ENCODE measurements at places on chromosomes 3 and 15.
A peak's percentile ranks its signal among the peaks of the same experiment; 100 is the strongest.

GRCh38 chr3:143283432-143284128 lies 164.0 kb downstream of the CHST2 start:
- peak; percentile 67 for DNase-seq

GRCh38 chr3:33159981-33160380 lies 46.2 kb downstream of the CRTAP start:
- DNase-seq = no peak

- no peak for DNase-seq
These were observed 733.6 kb upstream of the GBE1 start for GRCh38 chr3:82494977-82495489.

GRCh38 chr3:192916371-192917027 lies 1.2 kb downstream of the MB21D2 start:
- DNase-seq = peak; percentile 41

DNA sequence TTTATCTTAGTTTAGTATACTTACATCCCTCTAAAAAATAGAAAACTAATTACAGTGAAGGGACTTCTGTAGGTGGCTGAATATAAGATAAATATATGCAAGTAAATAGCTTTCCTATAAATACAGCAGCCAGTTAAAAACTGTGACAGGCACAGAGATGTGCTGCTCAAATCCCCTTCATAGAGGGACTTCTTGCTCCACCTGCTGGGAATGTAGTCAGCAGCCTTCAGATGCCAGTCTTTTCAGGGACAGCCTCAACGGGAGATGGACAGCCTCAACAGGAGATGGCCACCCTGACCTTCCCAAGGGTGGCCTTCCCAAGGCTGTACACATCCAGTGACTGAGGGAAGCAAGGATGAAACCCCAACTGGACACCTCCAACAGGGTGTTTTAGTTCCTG lies 15.7 kb upstream of the PRR23E start:
- DNase-seq = peak; percentile 26

DNA sequence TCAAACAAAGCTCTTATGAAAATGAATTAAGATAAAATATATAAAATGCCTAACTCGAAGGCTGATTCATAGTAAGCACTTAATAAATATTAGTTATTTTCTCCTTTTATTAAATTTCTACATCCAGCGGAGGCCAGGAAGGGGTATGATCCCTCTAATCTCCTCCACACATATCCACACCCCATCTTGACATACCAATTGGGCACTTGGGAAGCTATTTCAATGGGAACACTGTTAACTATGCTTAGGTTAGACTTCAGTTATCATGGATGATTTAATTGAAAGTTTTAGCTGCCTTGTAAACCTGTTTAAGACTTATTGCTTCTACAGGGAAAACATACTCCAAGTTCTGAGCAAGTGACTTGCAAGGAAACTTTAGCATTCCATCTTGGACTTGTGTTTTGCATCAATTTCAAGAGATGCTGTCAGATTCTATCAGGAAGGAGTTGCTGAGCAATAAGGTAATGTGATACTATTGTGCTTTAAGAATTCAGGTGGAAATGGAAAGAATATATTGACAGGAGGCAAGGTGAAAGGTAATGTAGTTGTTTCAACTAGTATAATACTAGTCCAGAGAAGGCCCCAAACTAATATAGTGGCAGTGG lies 120.4 kb upstream of the TSPAN3 start:
- no peak for DNase-seq

- DNase-seq = no peak
These were observed 12.2 kb upstream of the TM2D3 start for GRCh38 chr15:101664303-101664913.

- no peak for DNase-seq
These were observed 196.0 kb downstream of the LRTM1 start for GRCh38 chr3:54731732-54732445.
